ENCODE measurements at places on chromosomes 3 and 15.

- DNase-seq, result no peak
These were observed 615.4 kb upstream of the GBE1 start for GRCh38 chr3:82376883-82377282.

DNA sequence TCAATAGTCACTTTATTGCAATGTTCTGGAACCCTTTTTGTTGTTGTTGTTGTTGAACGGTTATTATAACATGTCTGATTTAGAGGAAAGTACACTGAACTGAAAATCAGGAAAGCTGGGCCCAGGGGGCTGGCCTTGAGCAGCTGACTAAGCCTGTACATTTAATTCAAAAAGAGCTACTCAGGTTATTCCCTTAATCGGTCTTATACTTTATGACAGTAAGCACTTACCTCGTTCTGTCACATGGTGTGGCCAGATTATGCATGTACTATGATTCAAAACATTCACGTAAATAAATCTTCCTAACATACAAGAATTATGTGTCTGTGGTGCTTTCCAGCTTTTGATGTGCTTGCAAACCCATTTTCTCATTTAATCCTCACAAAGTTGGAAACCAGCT lies 382.5 kb upstream of the TPRG1 start:
- DNase-seq, result no peak

- no peak for DNase-seq
These were observed 16.3 kb downstream of the ZNF385D start for GRCh38 chr3:21734746-21735145.

- DNase-seq, result no peak
These were observed 22.6 kb downstream of the LMCD1 start for GRCh38 chr3:8524249-8524648.

DNA sequence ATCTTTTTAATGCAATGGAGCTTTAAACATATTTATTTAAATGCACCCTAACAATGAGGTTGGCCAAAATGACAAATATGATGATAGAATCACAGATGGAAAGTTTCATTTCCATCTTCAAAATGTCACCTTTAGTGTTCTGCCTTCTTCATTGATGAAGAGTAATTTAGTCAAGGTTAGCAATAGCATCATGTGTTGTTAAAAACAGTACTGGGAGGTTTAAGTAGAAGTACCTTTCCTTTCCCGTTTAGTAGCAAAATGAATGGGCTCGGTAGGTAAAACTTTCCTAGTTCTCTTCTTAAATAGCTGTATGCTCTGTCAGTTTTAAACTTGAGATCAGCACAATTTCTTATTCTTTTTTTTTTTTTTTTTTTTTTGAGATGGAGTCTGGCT lies 35.1 kb downstream of the EIF2AK4 start:
- DNase-seq, result no peak

- DNase-seq, result no peak
These were observed 269.5 kb downstream of the SUCLG2 start for GRCh38 chr3:67384760-67385397.
